ENCODE measurements at places on chromosomes 12 and 14.

DNA sequence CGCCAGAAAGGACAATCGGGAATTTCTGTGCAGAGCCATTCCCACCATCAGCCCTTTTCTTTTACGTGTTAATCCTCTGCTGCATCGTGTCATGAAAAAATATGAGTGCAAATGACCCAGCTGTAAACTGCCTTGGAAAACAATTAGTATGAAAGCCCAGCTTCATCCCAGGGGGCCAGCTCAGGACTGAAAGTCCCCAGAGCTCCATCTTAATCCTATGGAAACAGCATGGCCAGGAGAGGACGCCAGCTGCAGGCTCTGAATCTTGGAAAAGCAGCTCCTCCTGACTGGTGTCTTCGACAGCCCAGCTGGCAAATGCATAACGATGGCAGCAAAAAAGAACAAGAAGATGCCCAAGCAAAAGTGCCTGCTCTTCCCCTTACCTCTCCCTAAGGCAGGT, 191.5 kb downstream of the NTF3 start:
- no peak for DNase-seq

GRCh38 chr14:58145936-58146335, 6.1 kb downstream of the ARMH4 start:
- no peak for DNase-seq

DNA sequence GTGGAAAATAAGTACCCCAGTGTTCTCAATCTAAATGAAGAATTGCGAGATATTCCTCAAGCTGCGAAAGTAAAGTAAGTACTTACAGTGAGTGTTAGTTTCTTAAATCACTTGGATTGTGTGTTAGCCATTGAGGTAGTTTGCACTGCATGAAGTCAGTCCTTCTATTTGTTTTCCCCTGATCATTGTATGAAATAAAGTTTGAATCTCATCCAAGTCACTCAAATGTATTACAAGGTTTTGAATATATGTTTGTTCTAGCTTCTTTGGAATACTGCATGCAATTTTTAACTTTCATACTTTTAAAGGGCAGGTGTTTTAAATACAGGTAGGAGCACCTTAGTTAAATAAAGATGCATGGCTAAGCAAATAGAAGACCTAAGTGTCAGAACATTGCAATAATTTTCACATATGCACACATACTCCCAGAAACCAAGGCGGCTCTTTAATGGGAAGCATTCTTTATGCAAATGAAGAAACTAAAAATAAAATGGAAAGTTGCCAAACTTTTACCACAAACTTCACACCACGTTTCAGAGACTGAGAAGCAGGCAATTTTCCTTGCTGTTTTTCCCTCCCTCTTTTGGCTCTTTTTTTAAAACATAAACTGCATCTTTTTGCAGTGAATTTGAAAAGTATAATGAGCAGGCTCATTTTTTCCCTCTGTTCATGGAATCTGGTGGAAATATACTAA, 105.6 kb downstream of the GPR135 start:
- peak; percentile 56 for DNase-seq

DNA sequence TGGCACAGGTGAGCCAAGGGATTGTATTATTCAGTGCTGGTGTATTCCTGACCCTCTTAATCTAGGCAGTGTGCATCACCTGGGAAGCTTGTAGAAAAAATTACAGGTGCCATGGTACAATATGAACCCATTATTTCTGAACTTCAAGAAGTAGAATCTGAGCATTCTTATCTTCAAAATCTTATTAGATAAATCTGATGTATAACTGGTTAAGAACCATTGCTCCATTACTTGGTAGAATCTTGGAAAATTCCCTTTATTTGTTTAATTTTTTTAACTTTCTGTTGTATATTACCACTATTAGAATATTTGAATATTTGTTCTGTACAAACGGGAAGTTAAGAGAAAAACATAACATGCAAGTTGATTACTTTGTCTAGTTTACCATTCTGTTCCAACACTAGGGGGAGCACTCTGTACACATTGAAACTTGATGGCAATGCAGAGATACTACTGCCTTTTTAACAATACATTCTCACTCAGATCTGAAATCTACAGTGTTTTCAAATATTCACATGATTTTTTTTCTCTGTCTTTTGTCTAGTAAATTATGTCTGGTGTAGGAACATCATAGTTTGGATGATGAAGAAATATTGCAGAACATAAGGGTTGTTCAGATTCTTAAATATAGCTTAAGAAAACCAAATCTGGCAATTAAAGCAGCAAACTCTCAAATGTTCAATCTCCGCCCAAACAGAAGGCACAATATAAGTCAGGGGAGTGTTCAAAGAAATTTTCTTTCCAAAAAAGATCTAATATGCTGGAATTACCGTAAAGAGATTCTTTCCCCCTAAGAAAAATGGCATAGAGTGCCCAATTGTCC, 196.6 kb downstream of the PCNX1 start:
- peak; percentile 81 for DNase-seq

- no peak for DNase-seq
Observed at GRCh38 chr12:123089631-123090353, 61.1 kb downstream of the PITPNM2 start.

- DNase-seq, result no peak
Observed at GRCh38 chr14:105149146-105149781, 19.3 kb downstream of the JAG2 start.

GRCh38 chr14:24607635-24608514, 1.6 kb downstream of the GZMH start:
- no peak for DNase-seq

- DNase-seq, result peak; percentile 5
Observed at GRCh38 chr12:26939953-26940352, 1.7 kb downstream of the FGFR1OP2 start.

DNA sequence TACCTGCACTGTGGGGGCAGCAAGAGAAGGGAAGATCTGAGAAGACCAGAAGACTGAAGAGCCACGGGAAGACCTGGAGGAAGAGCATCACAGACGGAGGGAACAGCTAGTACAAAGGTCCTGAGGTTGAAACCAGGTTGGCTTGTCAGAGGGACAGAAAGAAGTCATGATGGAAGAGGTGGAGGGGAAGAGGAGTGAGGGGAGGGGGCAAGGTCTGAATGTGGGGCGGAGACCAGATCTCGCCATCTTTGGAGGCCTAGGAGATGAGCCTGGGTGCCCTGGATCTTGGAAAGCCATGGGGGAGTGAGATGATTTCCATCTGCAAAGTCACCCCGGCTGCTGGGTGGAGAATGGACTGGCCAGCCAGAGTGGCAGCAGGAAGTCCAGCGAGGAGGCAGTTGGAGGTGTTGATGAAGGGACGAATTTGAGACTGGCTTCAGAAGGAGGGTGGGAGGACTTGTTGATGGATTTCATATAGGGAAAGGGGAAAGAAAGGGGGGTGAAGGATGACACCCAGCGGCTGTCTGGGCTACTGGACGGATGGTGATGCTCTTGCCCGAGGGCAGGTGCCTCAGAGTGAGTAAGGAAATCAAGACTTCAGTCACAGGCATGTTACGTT, 14.6 kb upstream of the UBC start:
- DNase-seq, result no peak

- DNase-seq, result no peak
Observed at GRCh38 chr12:78853231-78853630, 11.3 kb upstream of the SYT1 start.

- DNase-seq, result peak; percentile 24
Observed at GRCh38 chr12:4849115-4849541, 60.6 kb upstream of the KCNA1 start.

DNA sequence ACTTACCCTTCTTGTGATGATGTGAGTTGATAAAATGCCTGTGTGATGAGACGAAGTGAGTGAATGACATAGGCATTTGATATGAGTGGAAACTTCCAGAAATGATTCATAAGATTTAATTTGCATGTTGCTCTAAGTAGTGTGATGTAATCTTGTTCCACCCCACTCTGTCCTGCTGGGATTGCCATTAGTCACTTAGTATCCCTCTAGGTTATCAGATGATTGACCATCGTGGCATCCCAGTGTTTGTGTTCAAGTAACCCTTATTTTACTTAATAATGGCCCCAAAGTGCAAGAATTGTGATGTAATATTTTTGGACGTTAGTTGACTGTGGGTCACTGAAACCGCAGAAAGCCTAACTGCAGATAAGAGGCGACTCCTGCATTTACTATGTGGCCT, 214.4 kb upstream of the DIO2 start:
- DNase-seq, result no peak

DNA sequence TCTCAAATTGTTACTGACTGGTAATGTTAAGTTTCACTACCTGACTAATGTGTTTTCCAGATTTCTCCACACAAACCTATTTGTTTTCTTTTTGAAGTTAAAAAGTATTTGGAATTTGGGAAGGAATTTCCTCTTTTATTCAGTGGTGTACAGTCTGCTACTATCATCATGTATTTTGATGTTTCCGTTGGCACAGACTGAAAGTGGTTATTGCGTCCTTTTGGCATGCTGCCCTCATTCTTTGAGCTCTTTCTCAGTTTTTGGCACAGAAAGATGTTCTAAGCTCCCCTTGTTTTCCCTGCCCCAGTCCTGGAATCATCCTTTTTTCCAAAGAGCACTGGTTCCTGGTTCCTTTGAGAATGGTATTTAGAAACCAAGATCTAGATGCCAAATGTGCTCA, 31.4 kb upstream of the RTRAF start:
- no peak for DNase-seq

DNA sequence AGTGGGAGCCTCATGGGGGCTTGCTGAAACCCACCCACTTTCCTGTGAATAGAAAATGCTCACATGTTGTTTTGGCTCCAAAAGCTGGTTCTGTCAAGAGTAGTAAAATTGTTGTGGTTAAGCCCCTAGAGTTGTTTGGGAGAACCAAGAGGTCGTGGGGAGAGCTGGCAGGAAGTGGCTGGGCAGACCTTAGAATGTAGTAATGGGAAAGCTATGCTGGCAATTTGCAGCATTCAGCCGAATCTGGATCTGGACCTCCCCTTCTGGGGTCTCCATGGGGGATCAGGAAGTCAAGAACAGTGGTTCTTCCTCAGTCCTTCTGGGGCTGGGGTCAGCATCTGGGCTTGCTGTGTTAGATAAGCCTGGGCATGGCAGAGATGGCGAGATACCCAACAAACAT, 150.6 kb upstream of the TBX3 start:
- no peak for DNase-seq

DNA sequence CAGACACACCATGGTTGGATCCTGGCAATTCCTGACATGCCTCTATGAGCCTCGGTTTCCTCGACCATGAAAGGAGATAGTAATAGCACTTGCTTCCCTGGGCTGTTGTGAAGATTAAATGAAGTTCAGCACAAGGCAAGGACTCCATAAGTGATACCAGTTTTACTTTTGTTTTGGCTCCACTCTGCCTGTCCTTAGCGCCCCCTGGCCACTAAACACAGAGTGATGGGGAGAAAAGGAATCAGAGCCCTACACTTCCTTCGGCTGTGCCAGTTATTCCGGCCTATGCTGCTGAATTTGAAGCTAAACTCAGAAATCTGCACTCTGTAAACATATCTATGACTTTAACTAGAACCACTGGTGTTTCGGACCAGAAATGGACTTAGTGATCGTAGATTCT, 173.8 kb downstream of the C12orf75 start:
- no peak for DNase-seq

DNA sequence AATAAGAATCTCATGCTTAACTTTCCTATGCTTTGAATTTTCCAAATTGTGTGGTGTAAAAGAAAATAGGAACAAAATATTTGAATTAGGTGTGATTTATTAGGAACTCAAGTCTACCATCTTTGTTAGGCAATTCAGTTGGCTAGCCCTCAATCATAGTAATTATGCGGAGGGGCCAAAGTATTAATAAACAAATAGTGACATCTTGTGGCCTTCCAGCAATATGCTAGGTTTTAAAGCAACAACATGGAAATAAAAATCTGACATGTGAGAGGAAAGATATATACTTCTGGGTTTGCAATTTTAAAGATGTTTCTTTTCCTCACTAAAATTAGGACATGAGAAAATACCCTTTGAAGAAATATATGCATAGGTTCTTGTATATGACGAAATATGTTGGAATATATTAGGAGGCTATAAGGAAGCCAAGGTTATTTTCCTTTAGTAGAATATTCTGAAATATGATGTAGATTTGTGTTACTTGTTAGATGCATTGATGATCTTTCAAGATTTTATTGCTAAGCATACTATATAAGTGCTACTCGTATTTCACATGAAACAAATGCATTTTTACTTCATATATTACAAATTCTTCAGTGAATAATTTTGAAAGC, 200.4 kb downstream of the PTPRO start:
- DNase-seq, result peak; percentile 79

GRCh38 chr12:104180374-104180773, 35.2 kb upstream of the TXNRD1 start:
- DNase-seq, result no peak

GRCh38 chr12:49348781-49349180, 2.1 kb downstream of the DNAJC22 start:
- DNase-seq, result no peak

- no peak for DNase-seq
Observed at GRCh38 chr12:47954467-47955045, 8.8 kb upstream of the TMEM106C start.

GRCh38 chr14:53766106-53766505, 190.5 kb downstream of the BMP4 start:
- no peak for DNase-seq

GRCh38 chr12:25424211-25424731, 128.8 kb downstream of the LMNTD1 start:
- DNase-seq, result no peak

DNA sequence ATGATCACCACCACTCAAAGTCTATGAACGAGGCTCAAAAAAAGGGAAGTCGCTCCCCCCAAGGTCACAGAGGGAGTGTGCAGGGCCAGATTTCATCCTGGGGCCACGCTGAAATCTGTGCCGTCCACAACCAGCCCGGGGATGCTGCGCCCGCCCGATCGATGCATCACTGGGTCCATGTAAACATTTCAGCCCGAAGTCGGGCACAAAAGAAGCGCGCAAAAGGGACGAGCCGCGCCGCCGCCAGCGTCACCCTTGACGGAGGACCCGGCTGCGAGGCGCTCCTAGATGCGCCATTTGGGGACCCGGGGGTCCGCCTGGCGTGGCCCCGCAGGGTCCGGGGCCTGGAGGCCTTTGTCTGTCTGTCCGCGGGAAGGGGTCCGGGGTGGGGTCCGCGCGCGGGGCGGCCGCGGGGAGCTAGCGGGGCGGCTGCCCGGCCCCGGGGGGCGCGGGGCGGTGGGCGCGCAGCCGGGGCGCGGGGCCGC, 503 bp downstream of the FBXO21 start:
- peak; percentile 43 for DNase-seq

DNA sequence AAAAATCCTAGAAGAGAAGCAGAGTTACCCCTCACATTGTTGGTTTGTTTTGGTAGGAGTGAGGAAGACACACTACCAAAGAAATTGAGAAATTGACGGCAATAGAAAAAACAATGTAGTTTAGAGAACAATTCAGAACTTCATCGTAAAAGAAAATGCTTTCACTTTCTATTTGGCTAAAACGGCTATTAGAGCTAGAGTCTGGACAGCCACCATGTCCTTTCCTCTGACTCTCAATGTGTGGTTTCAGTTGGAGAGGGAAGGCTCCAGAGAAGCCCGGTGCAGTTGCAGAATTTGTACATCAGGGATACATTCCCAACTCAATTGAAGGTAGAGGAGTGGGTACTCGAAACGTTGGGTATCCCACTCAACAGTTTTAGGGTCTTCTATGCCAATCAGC, 535.3 kb downstream of the GALC start:
- DNase-seq, result peak; percentile 42

DNA sequence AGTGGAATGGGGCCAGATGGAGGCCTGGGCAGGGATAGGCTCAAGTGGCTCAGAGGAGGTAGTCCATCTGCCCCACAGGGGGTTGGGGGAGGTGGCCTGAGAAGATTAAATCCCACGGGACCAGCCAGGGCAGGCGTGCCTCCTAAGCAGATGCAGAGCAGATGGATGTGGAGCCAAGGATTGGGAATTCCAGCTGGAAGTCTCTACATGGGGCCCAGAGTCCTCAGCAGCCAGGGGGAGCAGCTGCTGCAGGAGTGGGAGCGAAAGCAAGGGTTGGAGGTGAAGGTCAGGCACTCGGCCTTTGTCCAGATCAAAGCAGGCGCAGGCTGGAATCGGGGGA, 42.4 kb upstream of the VRK1 start:
- no peak for DNase-seq
